ENCODE measurements at places on chromosomes 16 and 17.

DNA sequence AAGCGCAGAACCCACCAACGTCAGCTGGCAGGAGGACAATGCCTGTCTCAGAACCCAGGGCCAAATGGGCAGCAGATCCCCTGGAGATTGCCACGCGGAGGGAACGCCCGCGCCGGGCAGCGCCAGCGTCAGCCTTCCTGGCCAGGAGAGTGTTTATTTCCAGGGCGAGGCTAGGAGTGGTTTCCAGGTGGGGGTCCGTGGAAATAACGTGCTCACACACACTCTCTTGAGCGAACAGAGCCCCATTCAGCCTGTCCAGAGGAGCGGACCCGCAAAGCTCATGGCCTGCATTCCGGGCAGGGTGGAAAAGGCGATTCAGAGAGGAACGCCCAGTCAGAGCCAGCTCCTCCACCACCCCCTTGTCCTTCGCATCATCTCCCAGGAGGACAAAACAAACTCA lies 40.3 kb downstream of the SDK2 start:
- DNase-seq: no peak

- no peak for DNase-seq
These were observed 12.7 kb downstream of the SEC14L1 start for GRCh38 chr17:77153472-77153871.

DNA sequence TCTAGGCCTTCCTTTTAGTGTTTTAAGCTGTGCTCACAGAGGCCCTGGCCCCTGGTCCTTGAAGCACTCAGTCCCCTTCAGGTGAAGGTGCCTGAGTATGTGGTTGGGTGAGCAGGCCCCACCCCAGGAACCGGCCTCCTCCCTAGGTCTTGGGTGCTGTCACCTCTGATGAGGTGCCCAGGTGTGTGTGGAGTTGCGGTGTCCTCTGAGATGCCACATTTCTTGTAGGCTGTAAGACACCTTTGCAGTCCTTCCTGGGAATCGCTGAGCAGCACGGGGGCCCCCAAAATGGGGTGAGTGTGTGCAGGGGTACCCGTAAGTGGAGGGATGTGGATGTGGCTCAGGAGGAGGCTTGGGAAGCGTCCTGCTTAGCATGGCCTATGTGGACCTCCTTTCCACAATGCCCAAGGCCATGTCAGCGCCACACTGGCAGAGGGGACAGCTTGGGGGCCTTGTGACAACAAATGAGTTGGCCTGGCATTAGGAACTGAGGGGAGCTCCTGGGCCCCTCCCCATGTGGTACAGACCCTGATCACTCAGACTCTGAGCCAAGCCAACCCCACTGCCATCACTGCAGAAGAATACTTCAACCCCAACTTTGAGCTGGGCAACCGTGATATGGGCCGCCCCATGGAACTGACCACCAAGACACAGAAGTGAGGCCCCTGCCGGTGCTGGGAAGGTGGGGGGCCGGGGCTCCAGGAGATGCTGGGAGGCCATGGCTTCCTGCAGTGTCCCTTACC lies 11.2 kb downstream of the CORO6 start:
- DNase-seq: no peak

DNA sequence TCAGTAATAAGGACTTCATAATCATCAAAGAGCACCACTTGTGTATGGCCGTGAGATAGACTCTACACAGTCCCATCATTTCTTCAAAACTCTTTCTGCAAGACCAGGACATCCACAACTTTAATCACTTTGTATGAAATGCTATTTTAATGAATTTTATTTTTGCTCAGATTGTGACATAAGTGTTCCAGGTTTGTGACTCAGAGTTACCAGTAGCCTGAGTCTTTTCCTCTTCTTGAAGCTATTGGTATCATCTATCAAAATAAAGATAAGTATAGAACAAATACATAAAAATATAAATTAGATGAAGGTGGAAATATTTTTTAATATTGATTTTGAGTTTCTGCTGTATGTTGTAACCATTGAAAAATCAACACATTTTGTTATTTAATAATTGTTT lies 16.6 kb upstream of the VWA3A start:
- no peak for DNase-seq

GRCh38 chr16:7350806-7351205 lies 18.2 kb downstream of the RBFOX1 start:
- no peak for DNase-seq

GRCh38 chr17:19857640-19858039 lies 10.1 kb downstream of the ULK2 start:
- DNase-seq: no peak

GRCh38 chr17:47278561-47278960 lies 24.9 kb downstream of the ITGB3 start:
- no peak for DNase-seq

GRCh38 chr16:19503461-19504075 lies 18.3 kb downstream of the GDE1 start:
- no peak for DNase-seq

- no peak for DNase-seq
These were observed 1.6 kb upstream of the DECR2 start for GRCh38 chr16:400061-400591.

DNA sequence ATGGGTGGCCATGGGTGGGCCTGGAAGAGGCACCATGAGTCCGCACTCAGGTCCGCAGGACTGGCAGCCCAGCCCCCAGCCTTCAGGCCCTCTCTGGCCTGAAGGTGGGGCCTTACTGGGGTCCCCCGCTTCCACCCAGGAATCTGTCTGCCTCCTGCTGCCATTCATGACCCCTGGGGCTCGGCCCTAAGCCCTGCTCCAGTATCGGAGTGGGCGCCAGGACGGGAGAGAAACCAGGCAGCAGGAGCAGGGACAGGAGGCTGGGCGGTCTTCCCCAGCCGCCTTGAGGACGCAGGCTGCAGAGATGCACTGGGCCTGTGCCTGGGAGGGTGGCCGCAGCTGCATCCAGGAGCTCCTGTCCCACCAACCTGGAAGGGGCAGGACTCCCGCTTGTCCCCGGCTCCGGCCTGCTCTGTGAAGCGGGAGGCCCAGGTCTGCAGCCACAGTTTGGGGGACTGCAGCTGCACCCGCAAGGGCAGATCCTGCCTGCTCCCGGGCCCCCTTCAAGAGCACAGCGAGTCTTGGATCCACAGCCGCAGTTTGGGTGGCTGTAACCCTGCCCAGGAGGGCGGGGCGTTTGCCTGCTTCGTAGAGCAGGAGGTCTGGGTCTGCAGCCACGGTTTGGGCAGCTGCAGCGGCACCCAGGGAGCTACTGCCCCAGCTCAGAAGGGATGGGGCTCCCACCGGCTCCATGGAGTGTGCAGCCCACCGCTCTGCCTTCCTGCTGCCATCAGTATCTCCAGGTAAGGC lies 81.8 kb upstream of the DNAJA2 start:
- DNase-seq: no peak
